ENCODE measurements at places on chromosomes 11 and 22. TPM values are rescaled to one million over a fixed set of nuclear protein-coding genes. Genes with fewer than 3 reads are reported as not detected.

DNA sequence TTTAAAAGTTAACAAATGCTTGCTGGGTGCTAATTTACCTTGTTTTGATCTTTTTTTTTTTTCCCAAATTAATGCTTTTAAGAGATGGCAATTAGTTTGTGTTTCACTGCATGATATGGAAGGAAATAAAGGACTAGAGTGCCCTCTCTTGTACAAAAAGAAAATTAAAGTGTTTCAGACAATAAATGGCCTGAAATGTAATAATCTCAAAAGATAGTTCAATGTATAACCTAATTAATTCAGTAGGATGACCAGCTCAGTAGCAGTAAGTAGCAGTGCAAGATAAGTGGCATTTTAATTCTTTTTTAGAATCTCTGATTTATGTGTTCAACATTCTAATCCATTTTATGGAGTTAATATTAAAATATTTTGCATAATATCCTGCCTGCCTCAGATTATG is 39.9 kb upstream of the MYO18B start:
- H3K4me1 ChIP-seq = no peaks in the 10 kb centered on the region

GRCh38 chr11:74559934-74560309 is 32.5 kb upstream of the POLD3 start:
- no peak for DNase-seq
- no peak overlapping the region for H3K27ac ChIP-seq
- H3K27me3 ChIP-seq = no peaks in the 10 kb centered on the region
- no peak overlapping the region for H3K4me3 ChIP-seq

GRCh38 chr11:13923182-13923581 is 39.3 kb upstream of the SPON1 start:
- H3K27me3 ChIP-seq = peaks cover 20% of the 10 kb centered on the region
- H3K4me3 ChIP-seq = no peak overlapping the region
- no peak overlapping the region for H3K27ac ChIP-seq
- peaks cover 4% of the 10 kb centered on the region for H3K4me1 ChIP-seq
- no peak for DNase-seq
- H3K36me3 ChIP-seq = no peaks in the 10 kb centered on the region

GRCh38 chr11:35327829-35328228 is 91.5 kb downstream of the SLC1A2 start:
- H3K27me3 ChIP-seq = no peaks in the 10 kb centered on the region
- no peak overlapping the region for H3K4me3 ChIP-seq
- no peaks in the 10 kb centered on the region for H3K36me3 ChIP-seq
- H3K4me1 ChIP-seq = peaks cover 20% of the 10 kb centered on the region
- DNase-seq = no peak

DNA sequence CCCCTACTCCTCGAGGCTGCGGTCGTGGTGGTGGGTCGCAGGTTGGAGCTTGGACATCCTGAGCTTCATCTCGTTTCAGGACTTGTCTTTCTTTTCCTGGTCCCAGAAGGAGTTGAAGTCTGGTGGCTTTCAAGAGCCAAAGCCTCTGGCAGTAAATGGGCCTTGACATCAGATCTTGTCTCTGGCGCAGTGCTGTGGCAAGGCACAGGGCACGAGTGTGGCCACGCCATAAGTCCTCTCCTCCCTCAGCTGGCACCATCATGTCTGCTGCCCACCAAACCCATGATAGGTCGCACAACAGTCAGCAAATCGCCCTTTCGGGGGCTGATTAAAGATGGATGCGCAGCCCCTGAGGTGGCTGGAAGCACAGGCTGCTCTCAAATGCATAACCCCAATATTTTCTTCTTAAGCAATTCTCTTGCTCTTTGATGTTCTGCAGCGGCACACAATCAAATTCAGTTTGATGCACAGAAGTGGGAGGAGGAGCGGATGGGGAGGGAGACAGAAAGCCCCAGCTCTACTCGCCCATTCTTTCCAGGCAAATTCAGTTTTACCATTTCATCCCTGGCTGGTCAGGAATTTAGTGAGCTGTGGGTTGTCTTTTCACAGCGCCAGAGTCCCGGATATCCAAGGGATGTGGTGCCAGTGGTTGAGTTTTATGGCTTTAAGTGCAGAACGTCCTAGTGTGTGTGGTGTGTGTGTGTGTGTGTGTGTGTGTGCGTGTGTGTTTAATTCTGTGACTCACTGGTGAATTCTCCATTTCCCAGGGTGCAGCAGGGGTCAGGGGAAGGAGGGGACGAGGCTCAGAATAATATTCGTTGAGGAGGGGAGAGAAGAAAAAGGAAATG is 162.0 kb downstream of the DSCAML1 start:
- no peaks in the 10 kb centered on the region for H3K4me1 ChIP-seq
- H3K36me3 ChIP-seq = no peaks in the 10 kb centered on the region
- no peak overlapping the region for H3K4me3 ChIP-seq
- DNase-seq = no peak

GRCh38 chr11:117022526-117022925 is 75.7 kb downstream of the SIK3 start:
- no peaks in the 10 kb centered on the region for H3K27me3 ChIP-seq
- H3K27ac ChIP-seq = no peak overlapping the region
- peaks cover 33% of the 10 kb centered on the region for H3K4me1 ChIP-seq
- DNase-seq = no peak
- no peak overlapping the region for H3K4me3 ChIP-seq

GRCh38 chr11:45110562-45110961 is 35.9 kb upstream of the PRDM11 start:
- H3K36me3 ChIP-seq = no peaks in the 10 kb centered on the region
- peaks cover 33% of the 10 kb centered on the region for H3K27me3 ChIP-seq
- no peak for DNase-seq
- no peak overlapping the region for H3K27ac ChIP-seq

GRCh38 chr11:86816251-86816726 is 15.9 kb downstream of the PRSS23 start:
- DNase-seq = no peak
- H3K27me3 ChIP-seq = no peaks in the 10 kb centered on the region
- H3K36me3 ChIP-seq = no peaks in the 10 kb centered on the region
- H3K4me1 ChIP-seq = no peaks in the 10 kb centered on the region

- H3K27me3 ChIP-seq = no peaks in the 10 kb centered on the region
- no peak for DNase-seq
- H3K4me3 ChIP-seq = no peak overlapping the region
- H3K27ac ChIP-seq = no peak overlapping the region
- no peaks in the 10 kb centered on the region for H3K4me1 ChIP-seq
Measured at GRCh38 chr22:22201185-22201929, 43.2 kb upstream of the VPREB1 start.

DNA sequence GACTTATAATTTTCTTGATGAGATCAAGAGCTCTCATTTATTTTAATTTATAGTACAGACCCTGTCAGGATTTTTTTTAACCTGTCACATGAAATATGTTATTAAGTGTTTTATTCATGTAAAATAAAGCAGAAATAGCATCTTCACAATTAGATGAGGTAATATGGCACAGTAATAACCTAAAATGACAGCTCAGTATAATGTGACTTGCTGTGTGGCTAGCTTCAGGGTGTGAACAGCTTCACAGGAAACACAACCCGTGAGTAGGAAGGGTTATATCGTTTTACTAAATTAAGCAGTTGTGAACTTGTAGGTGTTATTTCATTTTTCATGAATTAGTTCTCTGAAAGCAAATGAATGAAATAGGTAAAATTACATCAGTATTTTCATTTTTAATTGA is 366.9 kb upstream of the CHORDC1 start:
- DNase-seq = no peak
- H3K27me3 ChIP-seq = no peaks in the 10 kb centered on the region
- H3K4me3 ChIP-seq = no peak overlapping the region
- no peaks in the 10 kb centered on the region for H3K36me3 ChIP-seq

DNA sequence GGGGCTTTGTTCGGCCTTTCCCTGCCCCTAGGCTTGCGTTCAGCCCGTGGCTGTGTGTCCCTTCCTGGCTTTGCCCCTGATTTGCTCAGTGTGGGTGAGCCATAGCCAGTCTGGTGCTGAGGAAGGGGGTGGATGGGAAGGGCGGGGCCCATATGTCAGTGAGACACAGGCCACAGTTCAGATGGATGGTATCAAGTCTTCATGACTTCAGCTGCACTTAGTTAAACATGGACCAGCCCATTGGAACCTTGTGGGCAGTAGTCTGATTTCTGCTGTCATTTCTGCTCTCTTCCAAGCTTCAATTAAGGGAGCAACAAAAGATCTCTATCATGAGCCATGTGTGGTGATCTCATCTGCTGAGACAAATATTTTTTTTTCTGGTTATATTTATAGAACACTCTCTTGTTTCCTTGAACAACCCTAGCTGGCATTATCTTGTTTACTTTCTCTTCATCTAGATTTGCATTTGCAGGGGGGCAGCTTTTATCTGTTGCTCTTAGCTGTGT is 21.6 kb upstream of the PEX26 start:
- no peak overlapping the region for H3K4me3 ChIP-seq
- H3K27ac ChIP-seq = peak overlapping the region; percentile 82
- no peaks in the 10 kb centered on the region for H3K27me3 ChIP-seq
- no peak for DNase-seq
- H3K36me3 ChIP-seq = no peaks in the 10 kb centered on the region
- H3K4me1 ChIP-seq = peaks cover 39% of the 10 kb centered on the region

DNA sequence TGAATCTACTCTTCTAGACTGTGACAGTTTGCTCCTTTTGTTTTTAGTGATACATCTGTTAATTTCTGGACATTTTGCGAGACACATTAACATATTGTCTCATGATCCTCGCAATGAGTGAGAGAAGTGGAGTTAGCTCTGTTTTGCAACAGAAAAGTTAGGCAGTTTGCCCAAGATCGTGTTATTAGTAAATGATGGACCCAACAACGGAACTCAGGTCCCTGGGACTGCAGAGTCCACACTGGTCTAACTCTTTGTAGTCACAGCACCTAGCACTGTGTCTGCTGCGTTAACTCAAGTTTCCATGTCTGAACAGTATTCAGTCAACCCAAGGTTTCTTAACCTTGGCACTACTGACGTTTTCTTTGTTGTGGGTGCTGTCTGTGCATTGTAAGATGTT is 3.2 kb downstream of the DEPDC7 start:
- peaks cover 40% of the 10 kb centered on the region for H3K4me1 ChIP-seq
- H3K36me3 ChIP-seq = no peaks in the 10 kb centered on the region
- no peak overlapping the region for H3K27ac ChIP-seq
- DNase-seq = no peak

GRCh38 chr22:36135306-36135980 is 25.1 kb downstream of the APOL3 start:
- no peak overlapping the region for H3K4me3 ChIP-seq
- no peaks in the 10 kb centered on the region for H3K4me1 ChIP-seq
- H3K27me3 ChIP-seq = peaks cover 2% of the 10 kb centered on the region
- no peak for DNase-seq
- H3K27ac ChIP-seq = no peak overlapping the region

DNA sequence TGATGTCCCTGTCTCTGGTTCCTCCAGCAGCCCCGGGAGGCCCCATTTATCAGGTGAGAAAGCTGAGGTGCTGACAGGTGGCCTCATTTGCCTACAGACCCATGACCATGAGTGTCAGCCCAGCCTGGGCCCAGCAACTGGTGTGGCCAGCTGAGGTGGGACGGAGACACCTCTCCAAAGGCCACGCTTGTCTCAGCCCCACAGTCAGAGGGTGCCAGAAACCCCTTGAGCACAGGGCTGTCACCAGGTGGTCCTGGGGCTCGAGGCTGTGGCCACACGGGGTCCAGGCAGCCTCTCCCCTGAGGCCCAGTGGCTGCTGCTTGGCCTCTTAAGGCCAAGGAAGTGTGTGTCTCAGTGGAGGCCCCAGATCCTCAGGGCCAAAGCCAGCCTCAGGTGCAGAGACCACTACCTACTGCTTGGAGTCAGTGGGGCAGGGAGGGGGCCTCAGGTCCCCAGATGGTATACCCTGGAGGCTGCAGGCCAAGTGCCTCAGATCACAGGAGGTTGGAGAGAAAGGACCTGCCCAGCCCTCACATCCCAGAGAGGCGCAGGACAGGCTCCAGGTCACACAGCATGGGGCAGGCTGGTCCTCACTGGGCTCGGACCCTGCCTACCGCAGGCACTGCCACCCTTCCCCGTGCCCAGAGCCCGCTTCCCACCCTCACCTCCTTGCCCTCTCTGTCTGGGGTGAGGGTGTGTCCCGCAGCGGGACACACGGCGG is 11.4 kb downstream of the RAB3IL1 start:
- peaks cover 4% of the 10 kb centered on the region for H3K4me1 ChIP-seq
- H3K4me3 ChIP-seq = no peak overlapping the region
- H3K27me3 ChIP-seq = peaks cover 7% of the 10 kb centered on the region

- peaks cover 24% of the 10 kb centered on the region for H3K36me3 ChIP-seq
- no peak overlapping the region for H3K4me3 ChIP-seq
- DNase-seq = no peak
- H3K27me3 ChIP-seq = no peaks in the 10 kb centered on the region
- H3K27ac ChIP-seq = no peak overlapping the region
Measured at GRCh38 chr22:23833911-23834317, 4.9 kb downstream of the DERL3 start.

DNA sequence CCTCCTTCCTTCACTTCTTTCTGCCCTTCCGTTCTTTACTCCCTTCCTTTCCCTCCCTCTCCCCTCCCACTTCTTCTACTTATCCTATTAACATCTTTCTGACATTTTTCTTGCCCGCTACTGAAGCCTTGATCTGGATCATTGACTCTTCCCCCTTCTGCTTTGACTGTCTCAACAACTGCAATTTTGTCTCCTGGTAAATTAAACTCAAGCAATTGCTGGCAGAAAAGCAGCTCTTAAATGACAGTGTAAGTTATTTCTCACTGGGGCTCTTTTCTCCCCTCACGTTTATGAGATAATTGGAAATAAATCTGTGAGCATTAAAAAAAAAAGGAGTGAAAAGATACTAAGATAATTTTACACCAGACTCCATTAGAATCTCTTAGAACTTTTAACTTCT is 120.0 kb downstream of the SLC17A6 start:
- no peak for DNase-seq
- H3K27ac ChIP-seq = no peak overlapping the region
- no peaks in the 10 kb centered on the region for H3K4me1 ChIP-seq
- H3K4me3 ChIP-seq = no peak overlapping the region
- no peaks in the 10 kb centered on the region for H3K36me3 ChIP-seq

DNA sequence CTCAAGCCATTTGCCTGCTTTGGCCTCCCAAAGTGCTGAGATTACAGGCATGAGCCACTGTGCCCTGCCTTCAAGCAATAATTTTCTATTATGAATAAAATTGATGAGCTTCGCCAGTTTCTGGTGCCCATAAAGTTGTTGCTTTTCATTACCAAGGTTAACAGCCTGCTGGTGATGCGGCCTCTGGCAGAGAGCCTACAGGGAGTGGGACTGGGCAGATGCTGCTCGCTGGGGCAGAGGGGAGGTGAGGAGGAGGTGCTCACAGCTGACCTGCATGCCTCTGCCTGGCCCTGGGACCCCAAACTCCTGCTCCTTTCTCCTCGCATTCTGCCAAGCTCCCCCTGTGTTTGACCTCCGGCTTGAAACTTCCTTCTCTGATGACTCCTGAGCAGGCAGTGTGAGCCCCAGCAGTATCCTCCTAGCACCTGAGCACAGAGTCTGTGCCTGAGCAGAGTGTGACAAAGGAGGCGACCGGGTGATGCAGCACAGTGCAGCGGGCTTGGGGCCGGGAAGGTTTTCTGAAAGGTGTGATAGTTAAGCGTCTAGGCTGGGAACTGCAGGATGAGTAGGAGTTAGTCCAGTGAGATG is 56.1 kb upstream of the B3GAT1 start:
- H3K4me3 ChIP-seq = no peak overlapping the region
- H3K36me3 ChIP-seq = no peaks in the 10 kb centered on the region
- no peak for DNase-seq
- peaks cover 79% of the 10 kb centered on the region for H3K27me3 ChIP-seq

- DNase-seq = no peak
- no peaks in the 10 kb centered on the region for H3K4me1 ChIP-seq
- H3K36me3 ChIP-seq = no peaks in the 10 kb centered on the region
- H3K27ac ChIP-seq = no peak overlapping the region
Measured at GRCh38 chr11:108922241-108922640, 257.4 kb downstream of the DDX10 start.

The PGGHG gene
- total RNA-seq = 5.9 TPM

The SGSM1 gene
- total RNA-seq = 0.21 TPM

The ALKBH3 gene
- 25.6 TPM for total RNA-seq

The MN1 gene
- total RNA-seq = 2.0 TPM

The CD6 gene
- 4.4 TPM for total RNA-seq

The DBX1 gene
- not detected for total RNA-seq

The DSCAML1 gene
- not detected for total RNA-seq

The DGCR6 gene
- total RNA-seq = 1.0 TPM

The CCDC116 gene
- total RNA-seq = not detected

The PARVG gene
- 1.2 TPM for total RNA-seq

Measured in esophagus squamous epithelium (tissue), 5 donors.